H4 (cell line): ENCODE measurements at places on chromosomes 13 and 19. TPM values are rescaled to one million over a fixed set of nuclear protein-coding genes. Genes with fewer than 3 reads are reported as not detected.

The RCBTB1 gene
- total RNA-seq: 8.4 and 10.8 TPM in 2 replicates

DNA sequence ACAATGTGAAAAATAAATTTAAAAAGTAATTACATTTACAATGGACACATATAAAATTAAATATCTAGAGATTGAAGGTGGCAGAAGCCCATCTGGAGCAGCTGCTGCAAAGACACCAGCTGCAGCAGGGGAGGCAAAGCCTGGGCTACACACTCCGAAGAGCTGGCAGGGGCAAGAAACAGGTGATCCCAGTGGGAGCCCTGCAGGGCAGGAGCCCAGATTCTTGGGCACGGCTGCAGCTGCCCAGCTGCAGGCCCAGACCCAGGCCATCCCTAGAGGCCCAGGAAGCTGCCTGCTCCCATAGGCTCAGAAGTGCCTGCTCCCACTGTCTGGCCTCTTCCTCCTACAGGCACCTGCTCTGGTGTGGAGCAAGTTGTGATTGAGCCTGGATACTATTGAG is 1547.9 kb upstream of the SPRY2 start:
- no peak for DNase-seq

- peak; percentile 38 for DNase-seq
These were observed 1.1 kb downstream of the LSM14A start for GRCh38 chr19:34173193-34173956.

DNA sequence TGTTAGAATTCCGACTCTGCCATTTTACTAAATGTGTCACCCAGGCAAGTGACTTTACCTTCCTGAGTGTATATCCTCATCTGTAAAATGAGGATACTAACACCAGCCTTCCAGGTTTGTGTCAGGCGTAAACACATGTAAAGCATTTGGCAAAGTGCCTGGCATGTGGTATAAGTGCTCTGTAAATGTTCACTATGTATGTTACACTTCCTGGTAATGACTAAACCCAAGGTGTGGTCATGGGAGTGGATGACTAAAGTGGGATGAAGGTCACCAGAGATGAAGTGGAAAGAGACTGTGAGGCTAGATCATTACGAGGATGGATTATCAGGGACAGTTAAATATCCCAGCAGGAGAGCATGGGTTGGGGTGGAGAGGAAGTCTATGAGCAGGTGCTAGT is 25.6 kb downstream of the DEDD2 start:
- peak; percentile 84 for DNase-seq

DNA sequence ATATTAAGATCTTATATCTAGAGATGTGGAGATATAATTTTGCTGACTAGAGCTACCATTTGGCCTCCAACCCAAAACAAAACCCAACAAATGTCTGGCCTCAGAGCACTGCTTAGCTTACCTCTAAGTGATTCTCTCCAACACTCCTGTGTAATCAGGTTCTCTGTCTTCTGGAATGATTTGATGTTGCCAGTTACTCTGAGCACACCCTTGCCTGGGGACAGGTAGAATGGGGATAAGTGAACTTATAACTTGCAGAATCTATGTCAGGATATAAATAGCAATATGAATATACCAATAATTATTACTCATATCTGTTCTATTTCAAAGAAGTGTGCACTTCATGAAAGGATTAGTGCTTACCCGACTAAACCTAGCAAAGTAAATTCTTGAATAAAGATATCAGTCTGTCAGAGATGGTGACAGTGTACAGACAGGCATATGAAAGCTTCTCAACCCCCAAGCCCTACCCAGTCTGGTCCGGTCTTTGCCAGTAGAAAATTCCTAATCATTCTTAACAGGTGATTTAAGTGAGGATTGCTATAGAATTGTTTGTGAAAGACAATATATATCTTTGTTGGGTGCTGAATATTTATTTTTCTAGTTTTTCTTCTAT is 33.0 kb downstream of the ZAR1L start:
- DNase-seq: no peak

- no peak for DNase-seq
These were observed 5.4 kb downstream of the KLK1 start for GRCh38 chr19:50817941-50818858.

GRCh38 chr19:30402436-30403202 is 30.4 kb downstream of the ZNF536 start:
- no peak for DNase-seq

DNA sequence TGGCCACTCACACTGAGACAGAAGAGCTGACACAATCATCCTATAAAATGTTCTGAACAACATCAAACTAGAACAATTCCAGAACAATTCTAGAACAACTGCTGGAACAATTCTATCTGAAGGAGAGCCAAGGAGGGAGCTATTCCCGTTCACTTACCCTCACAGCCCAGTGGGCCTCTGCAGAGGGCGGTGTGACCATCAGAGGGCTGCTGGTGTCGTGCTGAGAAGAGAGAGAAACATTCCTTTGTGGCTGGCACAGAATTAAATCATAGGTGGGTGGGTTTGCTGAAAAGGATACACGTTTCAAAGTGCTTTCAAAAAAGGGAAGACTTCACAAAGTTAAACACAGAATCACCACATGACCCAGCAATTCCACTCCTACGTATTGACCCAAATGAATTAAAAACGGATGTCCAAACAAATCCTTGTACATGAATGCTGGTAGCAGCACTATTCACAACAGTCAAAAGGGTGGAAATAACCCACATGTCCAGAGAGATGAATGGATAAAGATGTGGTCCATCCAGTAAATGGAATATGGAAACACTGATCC is 34.9 kb downstream of the EPS15L1 start:
- DNase-seq: no peak
